ENCODE measurements at places on chromosomes 6 and 20.
A peak's percentile ranks its signal among the peaks of the same experiment; 100 is the strongest.

DNA sequence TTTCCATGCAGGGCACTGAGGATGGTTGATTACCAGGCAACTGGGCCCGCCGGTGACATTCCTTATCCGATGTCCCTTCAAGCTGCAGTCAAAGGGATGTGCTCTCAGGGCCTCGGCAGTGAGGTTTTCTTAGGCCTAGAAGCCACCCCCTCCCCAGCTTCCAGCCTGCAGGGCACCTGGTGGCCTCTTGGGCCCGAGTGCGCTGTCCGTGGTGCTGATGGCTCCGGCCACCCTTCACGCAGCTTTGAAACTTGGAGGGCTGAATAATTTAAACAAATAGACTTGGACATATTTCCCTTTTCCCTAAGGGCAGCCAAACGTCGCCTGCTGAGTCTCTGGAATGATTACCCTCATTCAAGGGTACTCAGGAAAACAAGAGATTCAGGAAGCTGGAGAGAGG is 8.9 kb upstream of the MLN start:
- DNase-seq, result no peak

GRCh38 chr6:97917369-97917768 is 634.4 kb upstream of the MMS22L start:
- no peak for DNase-seq

DNA sequence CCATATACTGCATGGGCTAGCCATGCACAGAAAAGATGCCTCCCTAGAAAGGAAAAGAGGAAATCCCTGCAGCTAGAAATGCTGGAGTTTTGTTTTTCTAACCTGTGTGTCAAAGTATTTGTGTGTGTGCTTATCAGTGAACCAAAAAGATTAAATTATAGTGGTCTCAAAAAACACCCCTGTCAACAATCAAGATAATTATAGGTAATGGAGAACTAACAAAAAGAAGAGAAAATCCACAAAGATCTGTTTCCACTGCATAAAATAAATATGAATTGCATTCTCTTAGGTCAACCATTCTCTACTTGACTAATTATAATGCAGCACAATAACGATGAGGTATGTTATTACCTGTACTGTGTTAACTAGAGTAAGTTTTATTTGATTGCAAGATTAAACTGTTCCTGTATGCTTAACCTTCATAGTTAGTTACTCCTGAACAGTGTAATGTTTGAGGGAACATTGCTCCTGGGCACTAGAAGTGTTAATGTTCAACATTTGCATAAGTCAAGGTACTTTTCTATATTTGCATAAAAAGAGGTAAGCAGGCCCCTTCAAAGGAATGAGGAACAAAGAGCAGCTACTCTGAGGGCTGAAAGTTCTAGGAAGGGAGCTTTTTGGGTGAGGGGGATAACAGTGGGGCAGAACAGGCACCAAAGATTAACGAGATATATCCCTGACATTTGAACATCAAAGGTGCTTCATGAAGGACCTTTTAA is 212.1 kb downstream of the BTBD9 start:
- DNase-seq, result no peak

DNA sequence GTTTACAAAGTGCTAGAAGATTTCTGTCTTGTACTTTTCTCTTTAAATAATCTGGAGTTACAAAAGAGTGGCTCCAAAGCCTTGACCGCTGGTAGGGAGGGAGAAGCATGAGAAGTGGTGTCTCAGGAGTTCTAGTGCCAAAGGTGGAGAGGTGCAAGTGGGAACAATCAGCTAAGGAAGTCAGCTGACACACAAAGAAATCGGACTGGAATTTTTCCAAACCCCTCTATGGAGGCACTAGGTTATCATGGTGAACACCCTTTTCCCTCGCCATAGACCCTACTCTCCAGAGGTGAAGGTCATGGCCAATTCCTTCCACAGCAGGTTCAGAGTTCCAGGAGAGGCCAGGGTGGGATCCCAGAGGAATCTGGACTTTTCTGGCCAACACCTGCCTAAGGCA is 14.8 kb downstream of the PLAGL2 start:
- DNase-seq, result no peak

- no peak for DNase-seq
Measured at GRCh38 chr20:56964901-56965300, 301.5 kb downstream of the BMP7 start.

DNA sequence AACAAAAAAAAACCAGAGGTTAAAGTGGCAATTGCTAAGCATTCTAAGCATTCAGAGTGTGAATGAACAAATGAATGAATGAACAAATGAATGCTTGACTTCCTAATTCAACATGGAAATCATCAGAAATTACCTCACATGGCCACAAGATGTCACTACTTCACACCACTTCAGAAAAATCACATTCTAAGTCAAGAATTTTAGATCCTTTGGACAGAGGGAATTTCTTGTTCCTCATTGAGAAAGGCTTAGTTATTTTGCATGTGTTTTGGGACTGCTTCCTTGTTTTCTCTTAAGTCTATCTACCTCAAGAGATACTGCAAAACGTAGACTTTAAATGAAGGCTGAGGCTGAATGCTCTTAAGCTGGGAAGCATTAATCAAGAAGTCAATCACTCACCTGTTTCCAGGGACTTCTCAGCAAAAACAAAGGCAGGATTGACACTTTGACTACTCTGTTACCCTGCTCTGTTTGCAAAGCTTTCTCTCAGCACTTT is 120.2 kb downstream of the MBOAT1 start:
- peak; percentile 6 for DNase-seq

DNA sequence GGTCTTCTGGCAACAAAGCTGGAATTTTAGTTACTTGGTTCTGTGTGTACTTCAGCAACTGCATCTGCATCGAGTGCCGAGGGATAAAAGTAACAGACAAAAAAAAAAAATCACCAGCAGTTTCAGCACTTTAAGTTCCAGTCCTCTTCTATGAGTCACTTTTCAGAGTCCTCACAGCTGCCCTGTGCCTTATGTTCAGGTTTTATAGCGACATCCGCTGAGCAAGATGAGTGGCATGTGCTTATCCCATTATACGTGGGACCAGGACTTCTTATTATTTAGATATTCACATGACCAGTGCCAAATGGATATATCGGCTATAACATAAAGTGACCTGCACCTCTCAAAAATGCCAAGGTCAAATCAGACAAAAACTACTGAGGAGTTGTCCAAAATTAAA is 242.9 kb downstream of the FOXA2 start:
- DNase-seq, result no peak

DNA sequence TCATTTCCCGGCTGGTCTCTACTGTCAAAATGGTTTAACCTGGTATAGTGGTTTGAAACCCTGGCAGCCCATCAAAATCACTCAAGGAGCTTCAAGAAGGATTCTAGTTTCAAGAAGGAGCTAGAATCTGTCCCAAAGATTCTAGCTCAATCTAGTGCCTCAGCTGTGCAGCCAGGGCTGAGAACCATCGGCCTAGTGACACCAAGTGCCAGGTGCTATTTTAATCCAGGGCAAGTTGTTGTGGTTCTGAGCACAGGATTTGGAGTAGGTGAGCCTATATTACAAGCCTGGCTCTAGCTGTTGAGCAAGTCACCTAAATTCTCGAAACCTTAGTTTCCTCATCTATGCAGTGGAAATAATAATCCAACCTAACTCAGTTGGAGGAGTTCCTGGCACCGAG is 3.7 kb downstream of the MOCS1 start:
- no peak for DNase-seq

GRCh38 chr20:49993301-49993751 is 10.5 kb downstream of the SNAI1 start:
- DNase-seq, result no peak

DNA sequence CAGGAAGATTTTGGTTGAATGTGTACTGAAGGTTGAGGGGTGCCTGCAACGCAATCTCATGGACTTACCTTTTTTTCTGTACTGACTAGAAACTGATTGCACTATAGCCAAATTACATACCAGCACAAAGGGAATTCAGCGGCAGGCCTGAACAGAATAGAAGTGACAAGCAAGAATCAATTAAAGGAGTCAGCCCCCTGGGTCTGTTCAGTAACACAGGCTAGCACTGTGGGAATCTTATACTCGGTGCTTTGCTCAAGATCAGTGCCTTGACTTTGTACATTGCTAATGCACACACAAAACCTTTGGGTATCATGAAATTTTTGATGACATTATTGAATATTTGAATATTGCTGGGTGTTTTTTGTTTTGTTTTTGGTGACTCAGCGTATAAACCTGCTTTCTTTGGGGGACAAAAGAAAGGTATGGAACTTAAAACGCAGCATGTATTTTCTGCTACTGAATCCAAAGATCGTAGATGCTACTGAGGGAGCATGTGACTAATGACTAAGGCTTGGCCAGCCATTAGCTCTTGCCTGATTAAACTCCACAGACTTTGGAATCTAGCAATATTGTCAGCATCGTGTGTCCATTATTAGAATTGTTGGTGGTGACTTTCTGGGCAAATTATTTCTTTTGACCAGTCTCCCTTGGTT is 236.6 kb downstream of the ARID1B start:
- no peak for DNase-seq

- no peak for DNase-seq
Measured at GRCh38 chr20:45967551-45968080, 4.4 kb downstream of the ZNF335 start.

DNA sequence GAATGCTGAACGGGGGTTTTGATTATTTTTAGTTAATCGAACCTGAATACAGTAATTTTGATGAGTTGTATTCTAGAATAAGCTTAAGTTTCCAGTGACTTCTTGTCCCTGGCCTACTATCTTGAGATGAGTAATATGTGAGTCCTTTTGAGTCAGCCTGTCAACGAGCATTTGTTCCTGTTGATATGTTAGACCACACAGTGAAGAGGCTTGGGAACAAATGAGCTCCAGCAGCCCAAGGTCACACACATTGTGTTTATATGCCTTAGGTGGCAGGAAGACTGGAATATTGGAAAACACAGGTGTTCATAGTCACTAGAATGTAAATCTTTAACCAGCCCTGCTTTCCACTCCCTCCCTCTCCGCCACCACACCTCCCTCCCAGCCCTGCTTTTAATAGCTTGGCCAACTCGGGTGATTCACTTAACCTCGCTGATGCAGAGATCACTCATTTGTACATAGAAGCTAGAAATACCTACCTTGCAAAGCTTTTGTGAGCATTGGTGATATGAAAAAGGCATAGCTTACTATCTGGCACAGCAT is 9.1 kb downstream of the SMPDL3A start:
- DNase-seq, result no peak

- DNase-seq, result no peak
Measured at GRCh38 chr6:39452306-39453145, 130.0 kb upstream of the KCNK16 start.

DNA sequence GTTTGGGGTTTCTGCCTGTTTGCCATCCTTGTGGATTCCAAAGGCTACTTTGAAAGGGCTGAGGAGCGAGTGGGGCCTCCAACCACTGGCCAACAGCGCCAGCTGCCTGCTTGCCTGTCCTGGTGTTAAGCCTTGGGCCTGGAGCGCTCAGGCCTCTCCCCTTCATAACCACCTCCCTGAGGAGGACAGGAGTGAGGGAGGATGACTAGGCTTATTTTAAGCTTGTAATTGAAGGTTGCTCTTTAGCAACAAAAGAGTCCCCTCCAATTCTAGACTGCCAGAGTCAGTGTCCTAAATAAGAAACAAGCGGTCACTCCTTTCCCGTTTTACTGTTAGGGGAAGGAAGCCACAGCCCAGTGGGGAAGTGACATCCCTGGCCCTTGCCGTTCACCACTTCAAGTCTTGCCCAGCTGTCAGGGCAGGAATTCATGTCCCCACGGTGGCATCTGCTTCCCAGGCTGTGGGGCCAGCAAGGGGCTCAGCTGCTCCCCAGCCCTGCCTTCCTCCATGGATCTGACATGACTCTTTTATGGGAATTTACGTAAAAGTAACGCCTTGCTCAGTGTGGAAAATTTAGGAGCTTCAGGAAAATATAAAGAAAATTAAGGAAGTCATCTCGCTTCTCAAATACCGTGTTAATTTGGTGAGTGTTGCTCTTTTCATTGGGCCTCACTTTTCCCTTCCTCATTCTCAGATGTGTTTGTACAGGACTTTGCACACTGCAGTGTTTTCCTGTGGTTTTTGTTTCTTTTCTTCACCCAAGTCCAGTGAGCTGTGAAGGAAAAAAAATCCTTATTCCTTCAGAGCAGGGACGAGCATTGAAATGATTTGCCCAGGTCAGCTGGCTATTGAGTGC is 57.8 kb downstream of the SSR1 start:
- DNase-seq, result no peak

GRCh38 chr6:99467509-99468106 is 42.5 kb upstream of the PNISR start:
- DNase-seq, result no peak

GRCh38 chr20:49591217-49591865 is 23.4 kb upstream of the PTGIS start:
- DNase-seq, result no peak

DNA sequence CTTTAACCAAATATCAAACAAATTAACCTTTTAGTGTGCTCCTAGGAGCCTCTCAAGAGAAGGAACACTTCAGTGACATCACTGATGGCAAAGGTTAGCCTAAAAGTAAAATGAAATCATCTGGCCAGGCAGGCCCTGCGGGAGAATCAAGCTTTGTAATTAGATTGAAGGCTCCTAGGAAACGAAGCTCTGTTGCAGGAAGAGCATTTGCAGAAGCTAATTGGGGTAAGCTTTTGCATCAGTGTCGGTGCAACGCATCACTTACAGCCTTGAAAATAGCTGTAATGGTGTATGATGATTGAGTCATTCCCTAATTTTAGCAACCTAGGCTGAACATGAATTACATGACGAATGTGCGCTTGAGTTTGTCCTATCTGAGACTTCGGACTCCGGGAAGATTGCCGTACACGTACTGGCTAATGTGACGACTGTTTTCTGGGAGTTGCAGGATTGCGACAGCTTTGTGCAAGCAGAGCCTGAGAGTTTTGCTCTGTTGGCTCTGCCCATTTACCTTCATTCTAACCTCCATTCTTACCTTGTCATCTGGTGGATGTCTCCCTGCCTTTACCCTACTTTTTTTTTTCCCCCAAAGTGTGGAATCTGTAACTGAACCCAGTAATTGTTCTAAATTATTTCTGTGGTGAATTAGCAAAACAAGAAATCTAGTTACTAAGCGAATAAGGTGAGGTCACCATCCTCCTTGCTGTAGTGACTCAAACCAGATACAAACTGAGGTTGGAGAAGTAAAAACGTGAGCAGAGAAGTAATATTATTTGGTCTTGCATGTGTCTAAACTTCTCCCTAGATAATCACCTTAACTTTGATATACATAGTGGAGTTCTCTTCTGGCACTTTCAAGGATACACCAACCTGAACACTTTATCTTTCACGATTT is 675.9 kb upstream of the CITED2 start:
- no peak for DNase-seq

- DNase-seq, result no peak
Measured at GRCh38 chr20:51542571-51543421, at the start of gene NFATC2. Gene NFATC2, minus strand, starts transcription at chr20:51542719. Its CDS starts 220 bp downstream, at chr20:51542499.

- DNase-seq, result no peak
Measured at GRCh38 chr6:166194914-166195859, 27.5 kb upstream of the TBXT start.

- no peak for DNase-seq
Measured at GRCh38 chr6:43076464-43077332, 584 bp downstream of the PTK7 start.

- DNase-seq, result no peak
Measured at GRCh38 chr6:131572686-131573415, at the start of gene ARG1. Gene ARG1, plus strand, starts transcription at chr6:131573226. Its CDS starts 57 bp downstream, at chr6:131573283.

- no peak for DNase-seq
Measured at GRCh38 chr20:34175079-34175478, 63.0 kb upstream of the EIF2S2 start.

GRCh38 chr20:35643045-35643444 is 21.7 kb downstream of the CPNE1 start:
- no peak for DNase-seq
